ENCODE measurements at places on chromosomes 4 and X. TPM values are rescaled to one million over a fixed set of nuclear protein-coding genes. Genes with fewer than 3 reads are reported as not detected.

Gene PTPN13
- 64.0 TPM for total RNA-seq

Gene SPANXC
- total RNA-seq = not detected

Gene LRP2BP
- 0.47 TPM for total RNA-seq

Gene AFM
- not detected for total RNA-seq

GRCh38 chrX:9899640-9900111 lies 67.5 kb upstream of the CLDN34 start:
- DNase-seq = no peak

All from left lung (tissue), 14 donors.